HFFc6 (cell line): ENCODE measurements at places on chromosomes 7 and 10. TPM values are rescaled to one million over a fixed set of nuclear protein-coding genes. Genes with fewer than 3 reads are reported as not detected.

VAX1 gene
- total RNA-seq: not detected in 3 replicates

RHBDD2 gene
- total RNA-seq: 48.7 to 57.0 TPM (median 51.8 TPM) in 3 replicates

ZNF736 gene
- total RNA-seq: 5.9 to 7.9 TPM (median 7.1 TPM) in 3 replicates

LRRC4 gene
- 1.4 to 1.7 TPM (median 1.5 TPM) in 3 replicates for total RNA-seq

GNG11 gene
- 24.9 to 31.4 TPM (median 27.5 TPM) in 3 replicates for total RNA-seq

INTS1 gene
- 86.5 to 104 TPM (median 98.2 TPM) in 3 replicates for total RNA-seq

DNA sequence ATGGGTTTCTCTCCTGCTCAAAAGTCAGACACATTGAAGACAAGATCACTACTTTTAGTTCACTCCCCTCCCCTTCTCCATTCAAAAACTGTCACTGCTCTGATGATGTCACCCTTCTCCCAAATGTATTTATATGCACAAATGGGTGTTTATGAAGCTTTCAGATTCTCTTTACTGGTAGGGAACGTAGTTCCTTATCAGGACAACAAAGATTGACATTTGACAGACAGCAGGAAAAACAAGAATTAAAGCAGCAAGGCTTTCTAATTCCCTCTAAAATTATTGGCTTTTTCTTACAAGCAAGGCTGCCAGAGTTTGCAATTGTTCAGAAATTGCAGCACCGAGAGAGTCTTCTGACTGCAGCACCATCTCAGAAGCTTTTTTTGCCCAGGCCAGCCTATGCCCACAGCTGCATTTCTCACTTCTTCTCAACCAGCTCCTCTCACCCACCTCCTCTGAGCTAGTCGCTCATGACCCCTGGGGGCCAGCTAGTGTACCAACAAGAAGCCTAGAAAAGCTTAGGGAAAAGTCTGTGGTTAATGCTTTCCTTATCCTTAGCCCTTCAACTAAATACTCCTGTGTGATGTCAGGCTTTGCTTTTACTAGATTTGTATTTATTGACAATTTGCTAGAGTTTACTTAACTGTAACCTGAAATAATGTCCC, 265.1 kb downstream of the HTR7 start:
- no peak for DNase-seq

GRCh38 chr7:44764081-44764480, 15.4 kb downstream of the ZMIZ2 start:
- DNase-seq: no peak

GRCh38 chr10:21261842-21262294, 263.6 kb downstream of the SKIDA1 start:
- no peak for DNase-seq

GRCh38 chr10:93218386-93218785, 144.7 kb downstream of the CYP26A1 start:
- no peak for DNase-seq

DNA sequence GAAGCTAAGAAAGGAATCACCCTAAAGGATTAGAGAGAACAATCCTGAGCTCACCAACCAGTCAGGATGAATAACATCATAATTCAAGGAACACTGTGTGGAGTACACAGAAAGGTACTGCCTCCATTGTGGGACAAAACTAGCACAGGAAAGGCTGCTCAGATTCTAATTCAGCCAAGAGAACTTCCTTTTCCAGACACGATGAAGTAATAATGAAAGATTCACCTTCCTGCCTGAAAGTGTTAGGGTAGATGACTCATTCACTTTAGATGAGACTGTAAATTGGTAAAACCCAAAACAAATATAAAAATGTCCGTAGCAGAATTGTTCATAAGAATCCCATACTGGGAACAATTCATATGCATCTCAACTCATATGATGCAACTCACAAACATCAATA, 167.2 kb downstream of the CDC14C start:
- no peak for DNase-seq
